ENCODE measurements at places on chromosomes 6 and 20.
A peak's percentile ranks its signal among the peaks of the same experiment; 100 is the strongest.

GRCh38 chr6:13395272-13396237, 67.2 kb upstream of the TBC1D7 start:
- DNase-seq = no peak

GRCh38 chr6:78132671-78133410, 480.0 kb downstream of the MEI4 start:
- no peak for DNase-seq

DNA sequence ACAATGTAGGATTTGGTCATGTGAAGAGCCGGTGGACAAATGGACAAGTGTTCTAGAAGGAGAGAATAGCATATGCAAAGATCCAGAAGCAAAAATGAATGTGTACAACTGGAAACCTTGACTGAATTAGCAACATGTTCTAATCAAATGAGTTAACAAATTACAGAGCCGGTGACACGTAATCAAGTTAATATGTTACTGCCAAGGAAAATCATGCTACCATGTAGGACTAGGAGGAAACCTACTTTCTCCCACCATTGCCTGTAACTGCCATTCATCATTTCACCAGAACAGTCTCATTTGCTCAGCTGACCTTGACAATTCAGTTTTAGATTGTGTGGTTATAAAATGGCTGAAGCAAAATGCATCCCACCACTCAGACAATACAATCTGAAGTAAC, 179.4 kb downstream of the KIF16B start:
- no peak for DNase-seq

GRCh38 chr6:130903007-130903406, 75.8 kb downstream of the SMLR1 start:
- no peak for DNase-seq

GRCh38 chr20:19566226-19566945, 191.7 kb upstream of the RIN2 start:
- DNase-seq = no peak

- no peak for DNase-seq
These were observed 16.4 kb downstream of the NFATC2 start for GRCh38 chr20:51526106-51526470.

- no peak for DNase-seq
These were observed 702.1 kb downstream of the RFPL4B start for GRCh38 chr6:113049190-113049589.

DNA sequence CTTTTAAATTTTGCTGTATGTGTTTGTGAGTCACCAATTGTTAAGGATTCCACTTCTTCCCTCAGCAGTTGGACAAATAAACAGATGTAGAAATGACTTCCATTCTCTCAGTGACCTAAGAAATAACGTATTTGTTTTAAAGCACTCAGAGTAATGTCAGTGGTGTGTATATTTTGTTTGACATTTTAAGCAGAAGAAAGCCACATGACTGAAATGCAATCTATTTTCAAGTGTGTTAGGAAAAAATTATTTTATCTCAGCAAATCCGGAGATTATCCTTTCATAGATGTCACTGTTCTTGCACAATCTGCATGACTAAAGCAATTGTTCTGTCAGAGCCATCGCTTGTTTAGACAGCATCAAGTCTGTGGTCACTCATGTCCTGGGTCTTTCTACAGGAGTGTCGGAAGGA, 77.1 kb downstream of the JAG1 start:
- DNase-seq = peak; percentile 61

DNA sequence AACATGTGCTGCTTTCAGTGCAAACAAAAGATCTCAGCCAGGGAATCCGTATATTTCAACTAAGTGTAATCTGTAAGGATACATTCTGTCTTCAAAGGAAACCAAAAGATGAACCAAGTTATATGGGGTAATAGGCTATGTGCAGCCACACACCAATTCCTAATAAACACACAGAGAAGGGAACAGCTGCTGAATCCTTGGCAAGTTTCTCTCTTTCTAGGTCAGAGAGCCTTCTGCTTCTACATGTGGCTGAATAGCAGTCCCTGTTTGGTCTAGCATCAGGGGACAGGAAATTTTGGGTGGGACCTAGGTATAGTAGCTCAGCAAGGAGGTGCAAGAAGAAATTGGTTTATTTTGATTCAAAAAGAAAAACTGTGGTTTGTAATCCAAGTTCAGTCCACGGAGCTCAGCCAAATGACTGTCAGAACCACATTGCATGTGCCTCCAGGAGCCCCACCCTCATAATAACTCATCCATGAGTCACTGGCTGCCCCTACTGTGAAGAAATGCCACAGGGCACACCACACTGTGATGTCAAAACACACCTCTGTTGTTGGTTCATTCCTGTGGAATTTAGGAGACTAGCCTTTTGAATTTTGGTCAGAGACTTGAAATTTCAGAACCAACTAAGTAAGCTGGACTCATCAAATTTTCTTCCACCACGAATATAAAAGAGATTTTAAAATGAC, 21.1 kb downstream of the SPTLC3 start:
- peak; percentile 54 for DNase-seq

DNA sequence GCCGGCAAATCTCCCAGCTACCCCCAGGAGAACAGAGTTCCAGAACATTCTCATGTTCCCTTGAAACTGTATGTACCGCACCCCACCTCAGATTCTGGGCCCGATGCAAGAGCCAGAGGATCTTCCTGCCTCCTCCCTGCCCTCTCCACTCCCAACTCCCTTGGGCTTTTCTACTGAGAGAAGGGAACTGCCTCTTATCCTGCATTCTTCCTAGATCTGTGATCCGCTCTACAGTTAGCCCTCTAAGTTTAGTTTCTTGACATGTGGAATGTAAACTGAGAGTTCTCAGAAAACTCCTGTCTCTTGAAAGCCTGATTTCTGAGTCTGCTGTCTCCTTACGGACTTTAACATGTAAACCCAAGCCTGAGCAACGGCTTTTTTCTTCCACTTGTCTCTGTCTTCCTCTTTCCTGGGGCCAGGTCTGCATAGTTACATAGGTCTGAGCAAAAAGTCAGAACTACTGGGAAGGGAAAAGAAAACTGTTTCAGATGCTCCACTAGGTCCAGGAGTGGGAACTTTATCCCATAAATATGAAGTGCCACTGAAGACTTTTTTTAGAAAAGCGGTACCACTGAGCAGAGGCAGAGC, 86.5 kb upstream of the TNFAIP3 start:
- no peak for DNase-seq

GRCh38 chr20:38673261-38673660, 51.0 kb upstream of the SLC32A1 start:
- DNase-seq = no peak

Measured in GM04503 (cell line).